ENCODE measurements at places on chromosomes 12 and 14.

DNA sequence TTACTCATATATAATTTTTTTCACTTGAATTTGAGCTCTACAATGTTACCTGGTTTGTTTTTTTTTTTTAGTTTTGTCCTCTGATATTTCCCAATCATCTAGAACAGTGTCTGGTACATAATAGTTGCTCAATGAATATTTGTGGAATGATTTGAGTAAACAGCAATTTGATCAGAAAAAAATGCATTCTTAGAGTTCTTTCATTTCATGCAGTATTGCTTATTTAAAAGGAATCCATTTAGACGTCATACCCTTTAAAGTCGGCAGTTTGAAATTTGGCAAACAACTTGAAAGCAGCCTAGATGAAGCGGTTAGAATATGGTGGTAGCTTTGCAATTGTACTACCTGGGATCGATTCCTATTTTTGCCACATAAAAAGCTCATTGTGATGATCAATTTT is 140.0 kb downstream of the PDE3A start:
- H3K4me3 ChIP-seq, result no peak overlapping the region
- no peak overlapping the region for H3K27ac ChIP-seq
- no peaks in the 10 kb centered on the region for H3K36me3 ChIP-seq
- no peaks in the 10 kb centered on the region for H3K4me1 ChIP-seq

GRCh38 chr12:120639771-120640721 is at the start of gene CABP1:
CABP1 (plus strand) TSS chr12:120640626; CDS start chr12:120640686, 60 bp downstream.
- peaks cover 24% of the 10 kb centered on the region for H3K27me3 ChIP-seq
- peak; percentile 60 for DNase-seq

DNA sequence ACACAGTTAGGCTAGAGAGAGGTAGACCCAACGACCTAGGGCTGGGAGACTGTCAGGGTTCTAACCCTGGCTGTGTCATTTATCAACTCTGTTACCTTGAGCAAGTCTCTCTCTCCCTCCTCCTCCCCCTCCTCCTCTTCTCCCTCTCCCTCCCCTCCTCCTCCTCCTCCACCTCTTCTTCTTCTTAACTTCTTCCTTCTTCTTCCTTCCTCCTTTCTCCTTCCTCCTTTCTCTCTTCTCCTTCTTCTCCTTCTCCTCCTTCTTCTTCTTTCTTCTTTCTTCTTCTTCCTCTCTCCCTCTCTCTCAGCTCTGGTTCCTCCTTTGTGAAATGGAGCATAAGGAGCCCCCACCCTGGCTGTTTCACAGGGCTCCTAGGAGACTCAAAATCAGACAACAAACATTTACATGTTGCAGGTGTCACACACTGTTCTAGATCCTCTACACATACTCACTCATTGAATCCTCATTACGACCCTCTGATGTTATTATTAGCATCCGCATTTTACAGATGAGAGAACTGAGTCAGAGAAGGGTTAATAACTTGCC is 2.2 kb upstream of the KCNH3 start:
- peaks cover 14% of the 10 kb centered on the region for H3K27me3 ChIP-seq
- H3K36me3 ChIP-seq, result no peaks in the 10 kb centered on the region
- DNase-seq, result no peak

GRCh38 chr12:47207340-47207717 is 127.6 kb upstream of the AMIGO2 start:
- peak overlapping the region; percentile 95 for H3K27ac ChIP-seq
- peak overlapping the region; percentile 61 for H3K4me3 ChIP-seq
- H3K36me3 ChIP-seq, result peaks cover 31% of the 10 kb centered on the region
- H3K4me1 ChIP-seq, result peaks cover 51% of the 10 kb centered on the region

- H3K4me3 ChIP-seq, result no peak overlapping the region
- H3K27ac ChIP-seq, result no peak overlapping the region
- H3K27me3 ChIP-seq, result peaks cover 6% of the 10 kb centered on the region
- DNase-seq, result no peak
- peaks cover 3% of the 10 kb centered on the region for H3K36me3 ChIP-seq
Observed at GRCh38 chr12:3233797-3234196, 156.6 kb downstream of the TSPAN9 start.

DNA sequence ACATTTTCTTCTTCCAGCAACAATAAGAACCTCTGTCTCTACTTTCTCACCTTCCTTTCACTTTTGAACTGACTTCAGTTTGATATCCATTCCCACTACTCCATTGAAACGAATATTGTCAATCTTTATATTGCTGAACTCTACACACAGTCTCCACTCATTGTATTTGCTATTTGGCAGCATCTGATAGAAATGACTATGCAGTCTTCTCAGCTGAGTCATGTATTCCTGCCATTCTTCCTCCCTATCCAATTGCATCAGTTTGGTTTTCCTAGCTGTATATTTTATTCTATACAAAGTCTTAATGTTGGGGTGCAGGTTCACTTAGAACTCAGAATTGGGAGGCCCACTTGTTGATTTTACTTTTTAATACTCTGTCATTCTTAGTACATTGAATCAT is 107.5 kb upstream of the CPNE8 start:
- no peaks in the 10 kb centered on the region for H3K4me1 ChIP-seq
- no peaks in the 10 kb centered on the region for H3K36me3 ChIP-seq
- H3K27ac ChIP-seq, result no peak overlapping the region
- no peaks in the 10 kb centered on the region for H3K27me3 ChIP-seq
- no peak overlapping the region for H3K4me3 ChIP-seq
- DNase-seq, result no peak
